ENCODE measurements at places on chromosomes 4 and X.

- no peak for DNase-seq
Observed at GRCh38 chrX:53354669-53355068, 67.8 kb downstream of the SMC1A start.

GRCh38 chr4:127965803-127966175 lies 583 bp downstream of the ABHD18 start:
- peak; percentile 45 for DNase-seq

DNA sequence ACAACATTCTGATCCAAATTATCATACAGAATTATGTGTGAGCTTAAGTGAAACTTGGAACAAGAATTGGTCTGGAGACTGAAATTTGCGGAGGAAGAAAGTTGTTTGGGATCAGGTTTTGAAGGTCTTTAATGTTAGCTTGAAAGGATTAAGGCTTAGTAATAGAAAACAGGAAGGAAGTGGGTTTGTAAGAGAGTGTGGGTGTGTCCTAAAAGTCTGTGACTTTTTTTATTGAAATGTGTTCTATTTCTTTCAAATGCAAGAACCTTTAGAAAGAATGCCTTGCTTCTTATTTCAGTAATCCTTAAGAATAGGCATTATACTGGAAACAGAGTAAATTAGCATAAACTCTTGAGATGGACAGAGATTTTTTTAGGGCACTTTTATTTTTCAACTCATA lies 198.0 kb downstream of the GALNTL6 start:
- no peak for DNase-seq

DNA sequence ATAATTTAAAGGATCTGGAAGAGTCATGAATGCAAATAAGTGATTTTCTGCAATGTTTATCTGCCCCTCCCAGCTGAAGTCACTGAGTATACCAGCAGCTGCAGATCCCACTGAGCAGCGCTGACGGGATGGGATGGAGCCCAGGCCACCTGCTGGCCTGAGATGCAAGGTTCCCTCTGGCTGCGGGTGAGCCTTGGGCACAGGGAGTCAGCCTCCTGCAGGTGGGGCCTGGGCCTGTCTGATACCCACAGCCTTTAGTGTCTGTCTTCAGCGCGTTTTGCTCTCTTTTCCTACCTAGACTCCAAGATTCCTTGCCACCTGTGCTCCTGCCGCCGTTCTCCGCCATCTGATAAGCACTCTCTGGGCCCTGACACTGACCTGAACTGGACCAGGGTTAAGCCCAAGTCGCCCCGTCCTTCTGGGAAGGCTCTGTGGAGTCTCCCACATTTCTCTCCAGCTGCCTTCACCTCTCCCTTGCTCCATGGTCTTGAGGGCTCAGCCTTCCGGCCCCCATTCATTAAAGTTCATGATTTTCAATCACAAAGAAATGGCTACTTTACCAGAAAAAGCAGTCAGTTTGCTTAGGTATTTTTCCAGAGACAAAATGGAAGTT lies 223.1 kb upstream of the FAT1 start:
- DNase-seq = no peak
